Head of caudate nucleus (tissue), 42 donors: ENCODE measurements at places on chromosomes 11 and 22.

GRCh38 chr22:23697031-23697970, 6.5 kb downstream of the RGL4 start:
- no peak for DNase-seq

DNA sequence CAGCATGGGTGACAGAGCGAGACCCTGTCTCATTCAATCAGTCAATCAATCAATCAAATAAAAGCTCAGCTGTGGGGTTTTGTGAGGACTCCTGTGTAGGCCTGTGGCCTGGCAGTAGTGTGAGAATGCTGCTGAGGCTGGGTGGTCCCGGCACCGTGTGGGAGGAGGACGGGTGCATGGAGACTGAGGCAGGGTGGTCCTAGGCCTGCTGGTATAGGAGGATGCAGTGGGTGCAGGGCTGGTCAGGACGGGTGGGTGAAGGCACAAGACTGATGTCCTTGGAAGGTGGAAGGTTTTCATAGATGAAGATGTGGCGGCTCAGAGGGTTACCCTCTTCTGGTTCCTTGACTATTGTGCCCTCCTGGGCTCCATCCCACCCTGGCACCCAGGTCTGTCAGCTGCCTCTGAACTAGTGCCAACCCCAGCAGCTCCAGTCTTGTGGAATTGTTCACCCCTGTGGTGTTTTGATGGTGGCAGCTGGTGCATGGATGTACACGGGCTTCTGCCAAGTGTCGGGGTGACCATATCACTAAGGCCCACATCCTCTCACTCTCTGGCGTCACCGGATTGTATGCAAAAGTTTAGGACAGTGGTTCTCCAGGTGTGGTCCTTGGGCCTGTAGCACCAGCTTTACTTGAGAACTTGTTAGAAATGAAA, 23.7 kb downstream of the TANGO2 start:
- DNase-seq = no peak

- peak; percentile 62 for DNase-seq
Measured at GRCh38 chr11:73184953-73185671, 33.0 kb upstream of the P2RY2 start.

GRCh38 chr11:133366147-133366546, 166.2 kb downstream of the OPCML start:
- no peak for DNase-seq

GRCh38 chr22:43880541-43880991, 11.2 kb downstream of the PNPLA5 start:
- no peak for DNase-seq

DNA sequence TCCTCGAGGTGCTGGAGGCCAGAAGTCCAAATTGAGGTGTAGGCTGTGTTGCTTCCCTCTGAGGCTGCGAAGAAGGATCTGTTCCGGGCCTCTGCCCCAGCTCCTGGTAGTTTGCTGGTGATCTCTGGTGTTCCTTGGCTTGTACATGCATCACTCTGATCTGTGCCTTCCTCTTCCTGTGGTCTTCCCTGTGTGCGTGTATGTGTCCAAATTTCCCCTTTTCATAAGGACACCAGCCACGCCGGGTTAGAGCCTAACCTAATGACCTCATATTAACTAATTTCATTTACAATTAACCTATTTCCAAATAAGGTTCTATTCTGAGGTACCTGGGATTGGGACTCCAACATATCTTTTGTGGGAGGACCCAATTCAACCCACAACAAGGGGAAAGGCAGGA, 21.5 kb downstream of the RIBC2 start:
- no peak for DNase-seq

DNA sequence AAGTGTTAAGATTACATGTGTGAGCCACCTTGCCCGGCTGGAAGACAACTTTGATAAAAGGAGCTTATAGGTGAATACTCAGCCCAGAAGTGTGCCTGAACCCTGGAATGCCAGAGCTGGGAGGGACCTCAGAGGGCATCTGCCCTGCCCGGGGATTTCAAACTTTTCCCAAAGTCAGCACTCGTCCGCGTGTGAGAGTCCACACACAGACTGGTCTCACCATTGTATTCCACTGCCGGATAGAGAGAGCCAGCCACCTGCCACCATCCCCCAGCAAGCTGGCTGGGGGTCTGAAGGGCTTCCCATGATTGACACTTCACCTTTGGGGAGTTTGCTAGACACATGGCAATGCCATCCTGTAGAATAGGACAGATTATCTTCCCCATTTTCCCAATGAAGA, 49.2 kb downstream of the APOL3 start:
- no peak for DNase-seq

DNA sequence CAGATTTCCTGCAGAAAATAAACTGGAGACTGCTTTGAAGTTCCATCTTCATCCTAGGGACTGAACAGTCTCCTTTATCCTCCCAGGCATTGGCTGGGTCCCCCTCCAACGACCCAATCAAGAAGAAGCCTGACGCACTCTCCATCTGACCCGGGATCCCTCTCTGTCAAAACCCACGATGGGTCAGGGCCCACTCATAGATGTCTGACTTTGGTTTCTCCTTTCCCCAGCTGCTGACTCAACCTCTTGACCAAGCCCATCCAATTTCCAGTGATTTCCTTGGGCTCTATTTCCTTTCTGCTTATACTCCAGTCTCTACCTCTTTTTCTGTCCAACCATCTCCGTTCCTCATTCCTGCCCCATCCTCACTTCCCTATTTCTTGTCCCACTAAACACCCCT, 189.7 kb downstream of the MIAT start:
- DNase-seq = no peak

GRCh38 chr22:42134100-42135020, 3.8 kb upstream of the CYP2D6 start:
- DNase-seq = no peak

DNA sequence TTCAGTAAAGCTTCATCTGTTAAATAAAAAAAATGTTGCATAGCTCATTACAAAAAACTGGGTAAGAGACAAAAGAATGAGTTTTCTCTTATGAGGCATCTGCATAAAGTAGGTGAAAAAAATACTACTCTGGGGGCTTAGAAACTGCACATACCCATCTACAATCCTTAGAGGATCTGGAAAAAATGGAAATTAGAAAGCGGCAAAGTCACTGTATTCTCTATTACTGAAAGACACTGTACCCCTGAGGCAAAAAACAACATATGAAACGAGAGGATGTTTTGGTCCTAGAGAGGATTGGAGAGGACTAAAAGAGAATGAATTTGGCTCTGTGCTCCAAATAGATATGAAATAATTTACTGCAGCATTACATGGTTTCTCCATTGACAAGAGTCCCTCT, 206.7 kb upstream of the PITPNB start:
- no peak for DNase-seq
